Fibroblast of skin of right biceps (primary cell): ENCODE measurements at places on chromosomes 12 and 14.

DNA sequence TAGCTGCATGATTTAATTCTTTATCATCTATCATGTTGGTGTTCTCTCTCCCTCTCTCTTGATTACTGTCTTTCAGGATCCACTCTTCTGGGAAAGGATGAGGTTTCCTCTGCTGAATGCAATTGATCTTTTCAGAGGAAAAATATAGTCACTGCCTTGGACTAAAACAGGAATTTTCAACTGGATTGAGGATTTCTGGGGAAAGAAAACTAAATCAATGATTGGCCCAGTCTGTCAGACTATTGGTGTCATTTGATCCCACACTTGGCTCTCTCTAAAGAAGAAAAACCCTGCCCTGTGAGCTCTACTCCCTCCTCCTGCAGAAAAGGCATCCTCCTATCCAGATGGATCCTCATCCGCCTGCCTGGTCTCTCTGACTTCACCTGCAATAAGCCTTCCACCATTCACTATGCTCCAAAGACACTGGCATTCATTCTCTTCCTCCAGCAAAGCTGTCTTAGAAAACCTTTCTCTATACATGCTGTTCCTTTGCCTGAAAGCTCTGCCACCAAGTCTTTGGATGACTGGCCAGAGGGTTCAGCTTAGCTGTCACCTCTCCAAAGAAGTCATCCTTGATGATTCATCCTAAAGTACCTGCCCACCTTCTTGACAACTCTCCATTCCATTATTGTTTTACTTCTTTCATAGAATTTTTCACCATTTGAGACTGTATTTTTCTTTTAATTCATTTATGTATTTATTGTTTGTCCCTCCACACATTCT lies 127.7 kb upstream of the CAND1 start:
- DNase-seq: no peak

DNA sequence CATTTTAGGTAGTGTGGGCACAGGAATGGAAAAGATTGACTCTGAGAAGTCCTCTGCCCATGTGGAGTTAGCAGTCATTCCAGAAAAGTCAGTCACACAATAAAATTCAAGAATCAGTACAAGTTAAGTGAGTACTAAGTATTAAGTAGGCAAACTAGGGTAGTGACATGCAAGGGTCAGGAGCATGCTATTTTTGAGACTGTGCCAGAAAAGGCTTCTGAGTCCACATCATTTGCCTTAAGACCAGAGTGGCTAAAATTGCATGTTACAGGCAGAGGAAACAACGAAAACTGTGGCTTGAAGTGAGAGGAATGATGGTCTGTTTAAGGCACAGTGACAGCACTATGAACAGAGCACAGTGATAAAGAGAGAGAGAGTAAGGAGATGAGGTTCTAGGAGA lies 108.9 kb downstream of the SLC6A15 start:
- DNase-seq: no peak

DNA sequence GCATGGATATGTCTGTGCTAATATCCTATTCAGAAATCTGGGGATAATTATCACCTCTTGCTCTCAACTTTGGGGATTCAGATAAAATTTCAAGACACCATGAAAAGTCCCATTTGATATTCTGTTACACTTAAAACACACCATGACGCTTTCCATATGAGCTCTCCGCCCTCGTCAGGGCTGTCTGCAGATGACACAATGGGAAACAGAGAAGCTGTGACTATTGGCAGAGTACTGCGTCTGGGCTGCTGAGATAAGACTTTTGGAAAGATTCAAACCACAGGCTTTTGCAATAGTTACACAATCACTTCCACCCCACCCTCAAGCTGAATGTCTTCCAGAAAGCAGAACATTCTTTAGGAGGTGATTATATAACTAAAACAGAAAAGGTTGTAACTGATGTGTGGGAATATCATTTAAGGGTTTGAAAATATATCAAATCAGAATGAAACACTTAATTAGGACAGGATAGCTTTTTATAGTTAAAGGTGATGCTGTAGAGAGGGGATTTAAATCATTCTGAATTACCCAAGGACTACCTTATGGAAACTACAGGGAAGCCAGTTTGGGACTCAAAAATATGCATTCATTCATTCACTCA lies 75.3 kb upstream of the TMPO start:
- DNase-seq: peak; percentile 96

DNA sequence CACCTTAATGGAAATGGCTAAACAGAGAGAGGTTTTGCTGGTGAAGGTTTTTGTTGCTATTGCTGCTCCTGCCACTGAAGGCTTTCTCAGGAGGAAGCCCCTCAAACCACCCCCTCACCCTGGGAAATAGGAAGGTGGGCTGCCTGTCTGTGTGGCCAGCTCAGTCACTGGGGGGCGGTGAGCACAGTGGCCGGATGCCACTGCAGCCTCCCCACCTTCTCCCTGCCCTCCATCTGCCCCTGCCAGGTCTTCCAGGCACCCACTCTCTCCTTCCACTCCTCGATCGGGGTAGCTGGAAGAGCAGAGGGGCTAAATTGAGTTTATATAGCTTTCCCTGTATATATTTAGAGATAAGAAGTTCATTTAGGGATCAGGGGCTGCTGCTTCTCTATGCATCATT lies 80.8 kb downstream of the PAPOLA start:
- DNase-seq: no peak

DNA sequence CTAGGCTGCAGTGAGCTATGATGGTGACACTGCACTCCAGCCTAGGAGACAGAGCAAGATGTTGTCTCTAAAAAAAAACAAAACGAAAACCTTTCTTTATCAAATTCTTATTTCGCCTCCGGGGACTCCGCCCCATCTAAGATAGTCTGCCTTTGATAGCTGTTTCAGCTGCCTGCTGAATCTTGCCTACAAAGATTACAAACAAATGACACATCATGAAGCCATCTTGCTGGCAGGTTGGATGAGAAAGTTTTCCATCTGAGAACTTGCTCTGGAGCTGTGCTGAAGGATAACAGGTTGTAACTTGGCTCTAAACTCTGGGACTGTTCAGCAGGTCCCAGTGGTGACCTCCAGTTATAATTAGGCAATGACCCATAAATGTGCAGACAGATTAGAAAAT lies 41.8 kb upstream of the AEBP2 start:
- DNase-seq: no peak

GRCh38 chr12:20508359-20508758 lies 140.0 kb downstream of the PDE3A start:
- DNase-seq: peak; percentile 53

DNA sequence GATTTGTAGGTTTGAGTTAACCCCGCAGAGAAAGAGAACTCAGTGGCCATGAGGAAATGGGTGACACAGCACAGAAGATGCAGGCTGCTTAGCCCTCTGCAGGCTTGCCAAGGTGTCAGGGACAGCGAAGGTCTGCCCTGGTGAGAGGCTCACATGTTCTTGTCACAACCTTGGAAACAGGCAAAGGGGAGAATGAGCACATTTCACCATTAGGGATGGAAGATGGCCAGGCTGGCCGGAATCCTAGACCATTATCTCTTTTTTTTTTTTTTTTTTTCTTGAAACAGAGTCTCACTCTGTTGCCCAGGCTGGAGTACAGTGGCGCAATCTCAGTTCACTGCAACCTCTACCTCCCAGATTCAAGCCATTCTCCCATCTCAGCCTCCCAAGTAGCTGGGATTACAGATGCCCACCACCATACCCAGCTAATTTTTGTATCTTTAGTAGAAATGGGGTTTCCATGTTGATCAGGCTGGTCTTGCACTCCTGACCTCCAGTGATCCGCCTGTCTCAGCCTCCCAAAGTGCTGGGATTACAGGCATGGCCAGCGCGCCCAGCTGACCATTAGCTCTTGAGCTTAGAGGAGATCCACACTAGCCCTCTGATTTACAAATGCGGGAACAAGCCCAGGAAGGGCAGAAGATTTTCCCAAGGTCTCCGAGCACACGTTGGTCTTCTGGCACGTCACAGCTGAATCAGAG lies 34.6 kb downstream of the LTBP2 start:
- no peak for DNase-seq

GRCh38 chr12:103832048-103832997 lies 8.7 kb downstream of the NT5DC3 start:
- DNase-seq: no peak

DNA sequence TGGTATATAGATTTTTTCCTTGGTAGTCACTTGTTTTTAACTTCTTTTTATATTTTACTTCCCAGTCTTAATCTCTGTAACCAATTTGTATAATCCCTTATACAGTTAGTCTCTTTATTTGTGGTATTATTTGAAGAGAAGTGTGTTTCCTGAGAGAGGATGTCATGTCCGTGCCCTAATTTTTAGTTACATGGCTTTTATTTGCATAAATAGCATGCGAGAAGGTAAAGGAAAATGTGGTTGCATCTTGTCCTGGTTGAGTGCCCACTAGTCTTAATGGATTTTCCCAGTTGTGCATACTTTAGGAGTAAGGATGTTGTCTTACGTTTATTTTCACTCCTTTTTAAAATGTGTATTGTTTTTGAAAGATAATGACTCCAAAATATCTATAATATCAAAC lies 27.5 kb downstream of the RAP1B start:
- no peak for DNase-seq

GRCh38 chr14:41022932-41023331 lies 583.7 kb upstream of the LRFN5 start:
- DNase-seq: no peak

GRCh38 chr14:35944847-35945246 lies 118.7 kb downstream of the BRMS1L start:
- no peak for DNase-seq

DNA sequence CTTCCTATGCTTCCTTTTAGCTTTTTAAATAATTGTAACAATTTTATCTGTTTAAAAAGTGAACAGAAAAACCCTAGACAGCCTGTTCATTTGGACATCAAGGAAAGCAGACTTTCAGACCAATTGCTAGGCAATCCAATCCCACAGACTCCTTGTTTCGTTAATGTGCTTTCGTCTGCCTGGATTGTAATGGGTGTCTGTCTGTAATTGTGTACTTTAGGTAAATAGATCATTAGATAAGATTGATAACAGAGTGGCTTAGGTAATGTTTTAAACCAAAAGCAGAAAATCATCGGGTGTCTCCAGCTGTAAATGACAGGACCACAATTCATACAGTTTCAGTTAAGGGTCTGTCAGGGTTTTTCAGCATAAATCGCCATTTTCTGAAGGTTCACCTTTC lies 19.6 kb downstream of the CCDC60 start:
- DNase-seq: no peak

DNA sequence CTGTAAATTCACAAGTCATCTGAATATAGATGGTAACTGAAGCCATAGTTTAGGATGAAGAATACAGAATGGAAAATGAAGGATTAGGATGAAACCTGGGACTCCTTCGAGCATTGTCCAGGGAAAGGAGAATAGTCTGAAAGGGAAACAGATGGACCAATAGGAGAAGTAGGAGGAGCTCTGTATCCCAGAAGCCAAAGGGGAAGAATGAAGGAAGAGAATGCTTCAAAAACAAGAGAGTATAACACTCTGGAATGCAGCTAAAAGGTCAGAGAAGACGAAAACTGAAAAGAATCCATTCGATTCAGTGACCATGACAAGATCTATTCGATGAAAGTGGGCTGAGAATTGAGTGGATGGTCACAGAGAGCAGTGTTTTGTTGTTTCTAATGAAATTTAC lies 1.0 kb downstream of the GMFB start:
- peak; percentile 55 for DNase-seq
